ENCODE measurements at places on chromosomes 13 and 19.

GRCh38 chr13:77386880-77387606 is 60.1 kb upstream of the MYCBP2 start:
- DNase-seq: peak; percentile 31

DNA sequence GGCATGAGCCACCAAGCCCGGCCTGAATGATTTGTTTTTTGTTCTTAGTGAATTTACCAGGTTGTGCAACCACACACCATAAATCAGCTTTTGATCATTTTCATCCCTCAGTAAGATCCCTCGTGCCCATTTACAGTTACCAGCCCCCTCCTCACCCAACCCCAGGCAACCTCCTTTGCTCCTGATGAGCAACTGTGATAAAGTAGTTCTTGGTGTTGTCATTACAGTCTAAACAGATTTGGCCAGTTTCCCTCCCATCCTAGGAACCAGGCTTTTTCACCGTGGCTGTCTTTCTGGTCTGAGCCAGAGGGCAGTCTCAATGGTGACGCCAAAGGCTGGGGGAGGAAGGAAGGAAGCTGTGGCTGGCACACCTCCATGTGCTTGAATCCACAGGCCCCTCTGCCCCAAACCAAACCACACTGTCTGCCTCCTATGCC is 61.2 kb upstream of the WDFY2 start:
- DNase-seq: no peak

DNA sequence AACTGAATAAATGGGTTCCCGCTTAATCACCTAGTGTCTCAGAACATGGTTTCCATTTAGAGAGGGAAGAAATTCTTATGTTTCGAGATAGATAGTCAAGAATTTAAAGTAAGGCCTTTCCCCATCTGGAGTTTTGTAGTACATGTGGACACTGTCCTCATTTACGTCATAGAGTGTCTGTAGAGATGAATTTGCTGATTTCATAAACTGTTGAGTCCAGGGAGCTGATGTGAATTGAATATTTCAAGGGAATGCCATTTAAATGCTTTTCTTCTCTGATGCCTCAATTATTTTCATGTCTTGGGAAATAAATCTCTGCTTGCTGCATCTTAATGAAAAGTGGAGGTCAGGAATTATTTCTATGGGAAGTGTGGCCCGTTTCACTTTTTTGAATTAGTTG is 9.5 kb downstream of the CEBPG start:
- DNase-seq: no peak

DNA sequence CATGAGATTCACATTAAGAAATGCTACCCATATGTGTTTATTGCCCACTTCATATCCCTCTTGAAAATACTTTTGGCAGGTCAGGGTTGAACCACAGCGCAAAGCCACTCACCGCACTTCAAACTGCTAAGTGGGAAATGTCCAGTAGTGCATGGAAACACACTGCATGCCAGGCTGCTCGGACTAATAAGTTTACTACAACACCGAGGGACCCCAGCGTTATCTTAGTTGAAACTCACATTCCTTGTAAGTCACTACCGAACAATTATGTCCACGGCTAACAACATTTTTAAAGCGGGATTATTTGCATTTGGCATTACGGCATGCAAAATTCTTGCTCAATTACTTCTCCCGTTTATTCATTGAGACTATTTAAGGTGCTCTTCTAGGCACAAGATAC is 4.0 kb downstream of the BRD4 start:
- no peak for DNase-seq

DNA sequence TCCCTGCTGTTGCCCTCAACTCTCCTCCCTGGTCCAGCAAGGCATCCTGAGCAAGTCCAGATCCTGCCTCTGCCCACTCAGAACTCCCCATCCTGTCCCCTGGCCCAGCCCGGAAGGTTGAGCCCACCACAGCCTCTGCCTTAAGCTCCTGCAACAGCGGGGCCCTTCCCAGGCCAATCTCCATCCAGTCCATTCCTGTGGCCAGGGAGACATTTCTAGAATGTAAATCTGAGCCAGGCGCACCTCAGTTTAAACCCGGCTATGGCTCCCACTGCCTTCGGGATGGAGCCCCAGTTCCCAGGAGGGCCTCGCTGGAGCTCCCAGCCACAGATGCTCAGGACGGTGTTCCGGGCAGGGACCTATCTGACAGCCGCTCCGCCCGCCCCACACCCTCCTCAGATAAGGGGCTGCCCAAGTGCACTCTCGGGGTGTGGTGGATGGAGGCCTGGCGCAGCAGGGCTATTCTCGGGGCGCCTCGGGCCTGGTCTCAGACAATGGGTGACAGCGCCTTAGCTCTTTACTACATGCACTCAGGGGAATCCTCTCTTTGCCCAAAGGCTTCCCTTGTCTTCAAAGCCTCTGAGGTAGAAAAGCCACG is 5.3 kb downstream of the TRAPPC6A start:
- DNase-seq: no peak

DNA sequence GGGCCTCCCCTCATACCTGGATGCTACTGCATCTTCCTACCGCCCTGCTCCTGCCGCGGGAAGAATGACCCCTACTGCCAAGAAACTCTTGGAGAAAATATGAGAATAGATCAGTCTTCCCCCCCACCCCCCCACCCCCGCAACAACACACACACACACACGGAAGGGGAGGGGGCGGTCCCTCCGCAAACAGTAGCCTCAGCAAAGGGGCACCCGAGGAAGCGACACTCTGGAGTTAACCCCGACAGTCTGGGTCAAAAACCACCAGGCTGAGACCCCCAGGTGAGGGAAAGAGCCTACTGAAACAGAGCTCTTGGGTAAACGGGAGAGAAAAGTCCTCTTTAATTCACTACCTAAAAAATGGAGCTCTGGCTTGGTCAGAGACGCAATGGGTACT is 1.2 kb downstream of the MED26 start:
- no peak for DNase-seq

DNA sequence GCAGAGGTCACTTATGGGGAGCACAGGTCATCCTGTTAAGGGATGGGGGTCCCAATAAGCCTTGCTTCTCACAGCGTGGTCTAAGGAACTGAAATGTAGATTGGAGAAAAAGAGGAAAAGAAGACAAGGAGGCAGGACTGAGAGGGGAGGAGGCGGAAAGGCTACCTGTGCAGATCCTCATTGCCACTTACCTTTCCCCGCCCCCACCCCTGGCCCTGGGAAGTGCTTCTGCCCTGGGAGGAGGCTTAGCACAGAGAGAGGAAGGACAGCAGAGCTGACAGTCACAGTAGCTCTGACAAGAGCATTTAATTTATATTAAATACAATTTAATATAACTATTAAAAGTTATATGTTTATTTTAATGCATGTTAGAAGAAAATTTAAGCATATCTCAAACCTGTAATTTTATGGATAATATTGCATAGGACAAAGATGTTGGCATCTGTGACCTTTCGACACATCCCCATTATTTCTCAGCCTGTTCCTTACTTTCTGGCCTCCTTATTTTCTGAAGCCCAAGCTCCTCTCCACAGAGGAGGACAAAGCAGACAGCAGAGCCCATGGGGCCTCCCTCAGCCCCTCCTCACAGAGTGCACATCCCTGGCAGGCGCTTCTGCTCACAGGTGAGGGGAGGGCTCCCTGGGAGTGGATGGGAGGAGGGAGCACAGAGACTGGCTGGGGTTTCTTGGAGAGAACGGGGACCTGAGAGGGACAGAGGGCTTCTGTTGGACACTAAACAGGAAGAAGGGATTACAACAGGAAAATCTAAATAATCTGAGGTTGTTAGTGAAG is 23.4 kb downstream of the CEACAM21 start:
- DNase-seq: no peak

DNA sequence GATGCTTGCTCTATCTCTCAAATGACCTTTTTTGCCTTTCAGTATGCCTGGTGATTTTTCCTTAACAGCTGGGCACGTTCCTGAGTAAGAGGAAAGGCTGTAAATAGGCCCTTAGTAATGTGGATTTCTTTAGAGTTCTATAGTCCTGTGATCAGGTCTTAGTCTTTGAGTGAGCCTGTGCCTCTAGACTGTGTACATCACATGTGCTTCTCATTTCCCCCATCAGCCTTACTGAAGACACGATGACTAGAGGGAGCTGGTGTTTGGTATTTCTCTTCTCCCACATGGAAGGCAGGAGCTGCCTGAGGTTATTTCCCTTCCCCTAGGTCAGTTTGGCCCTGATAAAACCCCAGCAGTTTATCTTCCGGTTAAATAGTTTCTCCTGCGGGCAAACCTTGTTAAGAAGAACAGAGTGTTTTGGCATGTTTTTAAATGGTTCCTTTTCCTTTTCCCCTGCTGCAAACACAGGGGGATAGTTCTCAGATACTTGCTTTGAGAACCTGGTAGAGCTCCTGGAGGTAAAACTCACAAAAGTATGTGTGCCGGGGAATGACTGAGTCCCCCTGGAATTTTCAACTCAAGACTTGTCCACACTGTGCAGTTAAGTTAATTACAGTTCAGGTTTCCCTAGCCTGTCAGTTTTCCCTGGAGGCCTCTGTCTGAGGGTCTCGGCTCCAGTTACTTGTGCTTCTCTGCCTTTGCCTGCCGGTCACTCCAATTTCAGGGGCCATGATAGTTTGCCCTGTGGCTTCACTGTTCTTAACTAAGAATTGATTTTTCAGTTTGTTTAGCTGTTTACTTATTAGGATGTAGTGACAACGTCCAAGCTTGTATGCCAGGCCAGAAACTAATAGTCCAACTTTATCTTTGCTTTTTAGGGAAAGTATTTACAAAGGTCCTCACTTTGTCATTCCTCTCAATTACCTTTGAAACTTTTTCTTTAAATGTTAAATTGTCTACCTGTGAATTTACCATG is 94.4 kb downstream of the URI1 start:
- no peak for DNase-seq

All from urothelium cell line (cell line).